ENCODE measurements at places on chromosomes 12 and 14. TPM values are rescaled to one million over a fixed set of nuclear protein-coding genes. Genes with fewer than 3 reads are reported as not detected.

TTC6 gene
- 6.3 TPM for total RNA-seq

IGF1 gene
- not detected for total RNA-seq

DNA sequence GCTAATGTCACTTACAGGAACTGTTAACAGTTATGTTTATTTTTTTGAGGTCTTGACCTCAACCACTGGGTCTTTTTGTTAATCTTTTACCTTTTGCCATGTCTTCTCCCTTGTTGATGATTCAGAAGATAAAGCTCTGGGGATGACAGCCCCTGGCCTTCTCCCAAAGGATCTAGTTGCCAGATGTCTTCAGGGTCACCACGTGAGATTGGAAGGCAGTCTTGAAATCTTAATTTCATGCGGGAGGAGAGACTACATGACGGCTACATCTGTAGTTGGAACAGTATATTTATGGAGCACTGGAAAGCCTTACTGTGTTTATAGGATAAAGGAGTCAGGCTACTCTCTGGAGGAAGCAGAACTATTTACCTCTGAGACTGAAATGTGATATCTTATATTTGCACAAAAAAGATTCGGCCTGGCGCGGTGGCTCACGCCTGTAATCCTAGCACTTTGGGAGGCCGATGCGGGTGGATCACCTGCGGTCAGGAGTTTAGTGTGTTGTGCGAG is 5.6 kb downstream of the MLEC start:
- DNase-seq, result no peak

ATL1 gene
- 1.6 TPM for total RNA-seq

DNA sequence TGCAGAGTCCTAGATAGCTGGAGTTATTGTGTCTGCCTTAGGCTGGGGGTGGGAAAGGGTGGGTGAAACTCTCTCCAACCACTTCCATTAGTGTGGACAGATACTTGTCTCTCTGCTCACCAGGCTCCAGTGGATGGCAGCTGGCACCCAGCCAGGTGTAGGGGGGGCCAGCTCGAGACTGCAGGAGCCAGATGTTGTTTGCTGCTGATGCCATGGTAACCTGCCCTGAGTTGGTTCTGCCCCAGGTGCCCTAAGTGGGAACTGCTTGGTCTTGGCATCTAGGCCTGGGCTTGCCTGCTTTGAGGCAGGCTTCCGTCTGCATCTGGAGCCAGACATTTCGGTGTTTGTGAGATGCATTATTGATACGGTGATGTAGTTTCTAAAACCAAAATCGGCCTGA is 82.2 kb downstream of the ADCK1 start:
- peak; percentile 33 for DNase-seq
